ENCODE measurements at places on chromosomes 13 and 19.

- DNase-seq: peak; percentile 38
Measured at GRCh38 chr19:17052439-17052838, 22.8 kb downstream of the HAUS8 start.

- no peak for DNase-seq
Measured at GRCh38 chr13:23743278-23744076, 145.7 kb downstream of the MIPEP start.

- DNase-seq: no peak
Measured at GRCh38 chr13:90430127-90430526, 917.4 kb upstream of the MIR17HG start.

- DNase-seq: no peak
Measured at GRCh38 chr13:36571444-36571843, 102.4 kb upstream of the SERTM1 start.

- peak; percentile 63 for DNase-seq
Measured at GRCh38 chr19:17075864-17076542, 426 bp downstream of the MYO9B start.

DNA sequence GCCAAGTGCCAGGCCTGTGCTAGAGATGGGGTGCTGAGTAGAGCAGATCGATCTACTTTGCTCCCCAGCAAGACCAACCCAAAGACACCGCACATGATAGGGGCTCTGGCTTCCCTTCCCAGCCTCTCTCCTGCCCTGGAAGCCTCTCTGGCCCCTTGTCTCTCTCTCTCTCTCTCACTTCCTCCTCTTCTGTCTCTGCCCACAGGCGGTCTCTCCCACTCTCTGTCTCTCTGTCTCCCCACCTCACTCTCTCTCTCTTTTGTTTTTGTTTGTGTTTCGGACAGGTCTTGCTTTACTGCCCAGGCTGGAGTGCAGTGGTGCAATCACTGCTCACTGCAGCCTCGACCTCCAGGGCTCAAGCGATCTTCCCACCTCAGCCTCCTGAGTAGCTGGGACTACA lies 1.3 kb downstream of the SELENOV start:
- no peak for DNase-seq

DNA sequence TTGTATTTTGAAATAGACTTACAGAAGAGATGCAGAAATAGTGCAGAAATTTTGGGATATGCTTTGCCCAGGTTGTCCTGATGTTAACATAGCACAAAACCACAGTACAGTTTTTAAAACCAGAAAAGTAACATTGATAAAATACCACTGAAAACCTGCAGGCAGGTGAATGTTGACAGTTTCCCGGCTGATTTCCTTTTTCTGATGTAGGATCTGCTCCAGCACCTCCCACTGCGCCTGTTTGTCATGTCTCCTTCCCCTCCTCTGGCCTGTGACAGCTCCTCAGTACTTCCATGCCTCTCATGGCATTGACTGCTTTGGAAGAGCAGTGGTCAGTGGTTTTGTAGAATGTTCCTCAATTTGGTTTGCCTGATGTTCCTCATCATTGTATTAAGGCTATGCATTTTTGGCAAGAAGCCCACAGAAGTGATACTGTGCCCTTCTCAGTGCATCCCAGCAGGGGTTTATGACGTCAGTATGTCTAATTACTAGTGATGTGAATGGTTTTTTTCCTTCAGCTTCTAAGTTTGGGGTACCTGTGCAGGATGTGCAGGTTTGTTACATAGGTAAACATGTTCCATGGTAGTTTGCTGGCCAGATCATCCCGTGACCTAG lies 31.0 kb downstream of the TDRD12 start:
- peak; percentile 79 for DNase-seq
